HepG2 (cell line): ENCODE measurements at places on chromosomes 13 and 19. TPM values are rescaled to one million over a fixed set of nuclear protein-coding genes. Genes with fewer than 3 reads are reported as not detected.
A peak's percentile ranks its signal among the peaks of the same experiment; 100 is the strongest.

GRCh38 chr13:39935155-39935554 is 279.7 kb downstream of the COG6 start:
- DNase-seq: no peak

DNA sequence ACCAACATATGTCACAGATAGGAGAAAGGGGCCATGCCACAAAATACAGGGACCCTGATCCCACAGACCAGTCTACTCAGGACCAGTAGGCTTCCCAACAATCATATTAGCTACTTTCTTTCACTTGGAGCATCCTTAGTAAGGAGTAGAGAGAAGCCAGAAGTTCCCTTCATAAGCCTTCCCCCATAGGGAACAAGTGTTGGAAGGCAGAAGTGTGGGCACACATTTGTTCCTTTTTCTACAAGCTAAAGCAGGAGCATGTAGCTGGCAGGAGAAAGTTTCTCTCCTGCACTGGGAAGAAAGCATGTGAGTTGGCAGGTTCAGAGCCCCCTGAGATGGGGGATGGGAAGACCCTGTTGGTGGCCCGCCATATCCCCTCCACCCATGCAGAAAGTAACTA is 165.4 kb downstream of the KCTD12 start:
- no peak for DNase-seq

DNA sequence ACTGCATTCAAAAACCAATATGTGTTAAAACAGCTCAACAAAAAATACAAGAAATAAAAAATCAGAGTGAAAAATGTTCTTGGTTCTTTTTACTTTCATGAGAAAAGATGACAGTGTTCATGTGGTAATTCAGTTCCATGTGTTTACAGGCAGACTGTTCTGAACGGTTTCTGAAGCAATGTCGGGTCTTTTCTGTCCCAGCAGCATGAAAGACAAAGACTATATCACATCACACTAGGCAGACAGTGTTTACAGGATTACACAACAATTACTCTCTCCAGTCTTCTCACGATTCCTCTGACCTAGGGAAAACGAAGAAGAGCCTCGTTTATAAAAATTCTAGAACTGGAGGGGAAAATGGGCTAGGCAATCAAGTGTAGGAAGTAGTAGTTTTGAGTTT is 83.4 kb downstream of the UBL3 start:
- no peak for DNase-seq

- DNase-seq: peak; percentile 58
Observed at GRCh38 chr19:2266183-2266993, 10.2 kb upstream of the JSRP1 start.

DNA sequence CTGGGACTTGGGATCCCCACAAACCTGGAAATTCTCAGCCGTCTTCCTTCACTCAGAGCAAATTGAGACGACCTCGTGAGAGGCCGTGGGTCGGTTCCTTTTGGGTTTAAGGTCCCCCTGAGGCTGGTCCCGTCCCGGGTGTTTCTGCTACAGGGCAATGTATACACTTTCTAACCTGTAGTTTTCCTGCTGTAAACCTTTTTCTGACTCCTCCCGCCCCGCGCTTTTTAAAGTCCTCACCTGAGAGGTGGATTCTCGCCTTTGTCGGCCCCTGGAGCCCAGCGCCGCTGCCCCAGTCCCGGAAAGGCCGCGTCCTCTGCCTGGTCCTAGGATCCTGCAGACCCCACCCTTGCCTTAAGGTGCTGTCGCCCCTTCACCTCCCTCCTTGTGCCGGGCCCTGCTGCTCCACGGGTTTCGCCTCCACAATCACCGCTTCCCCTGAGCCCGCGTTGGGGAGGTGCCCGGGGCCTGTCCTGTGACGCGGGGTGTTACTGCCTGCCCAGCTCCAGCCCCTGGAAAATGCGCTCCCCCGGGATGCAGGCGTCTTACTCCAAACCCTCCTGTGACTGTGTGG is 391 bp downstream of the ZNF761 start:
- no peak for DNase-seq

DNA sequence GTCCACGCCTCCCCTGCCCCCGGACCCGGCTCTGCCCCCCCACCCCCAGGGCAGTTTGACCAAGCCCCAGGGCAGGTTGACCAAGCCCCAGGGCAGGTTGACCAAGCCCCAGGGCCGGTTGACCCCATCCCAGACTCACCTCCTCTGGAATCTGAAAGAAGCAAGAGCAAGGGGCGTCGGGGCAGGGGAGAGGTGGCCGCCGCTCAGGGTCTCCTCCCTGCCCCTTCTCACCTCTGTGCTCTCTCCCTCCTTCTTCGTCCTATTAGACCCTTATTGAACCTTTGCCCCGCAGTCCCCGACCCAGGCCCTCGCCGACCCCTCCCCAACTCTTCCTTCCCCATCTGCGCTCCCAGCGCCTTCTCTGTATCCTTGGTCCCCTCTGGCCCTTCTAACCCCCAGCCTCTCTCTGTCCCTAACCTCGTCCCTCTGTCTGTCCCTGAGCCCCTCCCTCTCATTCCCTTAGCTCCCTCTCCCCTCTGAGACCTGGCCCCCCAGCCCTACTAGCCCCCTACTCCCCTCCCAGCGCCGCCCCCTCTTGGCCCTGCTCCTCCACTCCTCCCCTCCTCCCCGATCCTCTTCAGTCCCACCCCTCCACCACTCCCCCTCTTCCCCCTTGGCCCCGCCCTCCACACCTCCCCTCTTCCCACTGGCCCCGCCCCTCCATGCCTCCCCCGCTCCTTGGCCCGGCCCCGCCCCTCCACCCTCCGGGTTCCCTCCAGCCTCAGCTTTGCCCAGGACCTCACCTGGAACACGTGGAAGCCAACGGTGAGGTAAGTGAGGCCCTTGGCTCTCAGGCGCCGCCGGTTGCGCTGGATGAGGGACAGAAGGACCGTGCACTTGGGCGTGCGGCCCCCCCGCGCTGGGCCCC is 7.6 kb downstream of the CAPN12 start:
- no peak for DNase-seq

DNA sequence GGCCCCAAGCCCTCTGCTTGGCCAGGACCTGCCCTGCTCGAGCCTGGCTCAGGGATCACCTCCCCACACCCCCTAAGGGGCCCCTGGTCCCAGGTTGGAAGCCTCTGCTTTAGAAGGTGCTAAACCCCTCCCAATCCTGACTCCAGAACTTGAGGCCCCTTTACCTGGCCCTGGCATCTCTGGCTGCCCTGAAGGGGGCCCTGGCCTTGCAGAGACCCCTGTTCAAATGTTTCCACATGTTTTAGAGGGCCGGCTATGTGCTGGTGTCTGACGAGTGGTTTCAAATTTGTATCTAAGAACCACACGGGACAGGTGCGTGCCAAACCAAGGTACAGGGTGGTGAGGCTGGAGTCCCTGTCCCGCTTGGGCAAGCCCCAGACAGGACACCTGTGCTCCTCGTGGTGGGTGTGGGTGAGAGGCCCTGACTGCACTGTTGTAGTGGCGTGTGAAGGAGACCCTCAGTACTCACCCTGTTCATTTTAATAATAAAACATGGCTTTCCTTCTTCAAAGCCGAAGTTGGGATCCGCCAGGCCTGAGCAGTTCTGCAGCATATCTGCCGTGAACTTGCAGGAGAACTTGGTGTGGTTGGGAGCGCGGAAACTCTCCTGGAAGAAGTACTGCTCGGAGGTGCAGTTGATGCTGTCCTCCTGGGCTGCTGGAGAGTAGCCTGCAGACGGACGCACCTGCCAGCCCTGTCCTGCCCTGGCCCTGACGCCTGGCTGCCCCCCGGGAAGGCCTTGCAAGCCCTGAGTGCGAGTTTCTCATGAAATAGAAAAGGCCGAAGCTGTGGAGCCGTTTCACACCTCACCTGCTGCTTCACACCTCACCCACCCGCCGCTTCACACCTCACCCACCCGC is 5.4 kb downstream of the ATP4B start:
- DNase-seq: no peak

CEACAM20 gene
- not detected in 2 replicates for total RNA-seq

IQCN gene
- 0.04 and 0.07 TPM in 2 replicates for total RNA-seq

DNA sequence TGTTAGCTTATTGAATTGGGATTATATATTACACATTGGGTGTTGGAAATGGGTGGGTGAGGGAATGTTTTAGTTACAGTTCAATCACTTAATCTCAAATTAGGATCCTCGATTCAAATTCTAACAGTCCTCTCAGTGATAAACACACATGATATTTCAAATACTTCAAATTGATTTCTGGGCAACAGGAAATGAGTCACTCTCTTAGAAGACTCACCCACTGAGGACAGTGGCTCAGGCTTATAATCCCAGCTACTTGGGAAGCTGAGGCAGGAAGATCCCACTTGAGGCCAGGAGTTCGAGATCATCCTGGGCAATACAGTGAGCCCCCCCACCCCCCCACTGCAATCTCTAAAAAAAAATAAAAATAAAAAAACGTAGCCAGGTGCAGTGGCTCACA is 435.3 kb downstream of the KLF12 start:
- no peak for DNase-seq

TSKS gene
- not detected in 2 replicates for total RNA-seq

- DNase-seq: no peak
Observed at GRCh38 chr13:101474419-101474957, 22.0 kb downstream of the ITGBL1 start.

- no peak for DNase-seq
Observed at GRCh38 chr13:108595436-108596274, 33.8 kb upstream of the MYO16 start.

- DNase-seq: peak; percentile 15
Observed at GRCh38 chr13:110137680-110138009, 169.3 kb downstream of the COL4A1 start.

ZNF772 gene
- 17.2 and 23.6 TPM in 2 replicates for total RNA-seq

GRCh38 chr19:51697169-51697776 is 4.1 kb downstream of the SPACA6 start:
- DNase-seq: no peak

CLDN10 gene
- total RNA-seq: not detected in 2 replicates

DNA sequence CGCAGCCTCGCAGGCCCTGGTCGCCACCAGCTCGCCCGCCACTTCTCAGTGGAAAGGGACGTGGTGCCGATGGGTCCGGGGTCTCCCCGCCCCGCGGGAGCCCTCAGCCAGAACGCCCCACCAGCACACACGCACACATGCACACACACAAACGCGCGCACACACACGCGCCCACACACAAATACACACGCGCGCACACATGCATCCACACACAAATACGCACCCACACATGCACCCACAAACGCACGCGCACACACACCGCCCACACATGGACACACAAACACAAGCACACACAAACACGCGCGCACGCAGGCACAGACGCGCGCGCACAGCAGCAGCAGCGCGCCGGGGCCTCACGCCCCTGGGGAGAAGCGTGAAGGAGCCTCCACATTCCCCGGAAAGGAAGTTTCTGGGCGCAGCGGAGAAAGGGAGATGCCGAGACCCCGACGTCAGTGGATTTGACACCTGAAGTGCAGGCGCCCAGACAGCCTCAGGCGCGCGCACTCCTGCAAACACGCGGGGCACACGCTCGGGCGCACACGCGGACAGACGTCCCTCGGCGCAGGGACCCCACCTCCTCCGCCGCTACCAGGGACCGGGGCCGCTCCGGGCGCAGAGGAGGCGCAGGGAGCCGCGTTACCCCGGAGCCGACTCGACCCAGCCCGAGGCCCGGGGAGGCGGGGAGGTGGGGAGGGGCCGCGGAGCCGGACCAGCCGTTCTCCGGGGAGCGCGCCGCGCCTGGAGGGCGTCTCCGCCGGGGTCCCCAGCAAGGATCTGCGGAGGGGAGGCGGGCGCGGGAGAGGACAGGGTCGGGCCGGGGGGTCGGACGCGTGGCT is 622 bp downstream of the RASA3 start:
- DNase-seq: no peak

ZNF613 gene
- 8.3 and 9.6 TPM in 2 replicates for total RNA-seq

DNA sequence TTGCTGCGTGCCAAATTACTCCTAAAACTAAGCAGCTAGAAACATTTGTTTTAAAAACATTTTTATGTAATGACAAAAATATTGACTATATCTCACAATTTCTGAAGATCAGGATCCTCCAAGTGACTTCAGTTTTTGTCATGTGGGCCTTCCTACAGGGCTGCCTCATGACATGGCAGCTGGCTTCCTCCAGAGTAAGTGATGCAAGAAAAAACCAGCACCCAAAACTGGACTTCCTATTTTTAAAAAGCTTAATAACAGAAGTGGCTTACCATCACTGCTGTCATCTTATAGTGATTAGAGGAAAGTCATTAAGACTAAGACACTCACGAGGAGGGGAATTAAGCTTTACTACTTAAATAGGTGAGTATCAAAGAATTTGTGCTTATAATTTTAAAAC is 681.7 kb downstream of the PCDH17 start:
- no peak for DNase-seq

DNA sequence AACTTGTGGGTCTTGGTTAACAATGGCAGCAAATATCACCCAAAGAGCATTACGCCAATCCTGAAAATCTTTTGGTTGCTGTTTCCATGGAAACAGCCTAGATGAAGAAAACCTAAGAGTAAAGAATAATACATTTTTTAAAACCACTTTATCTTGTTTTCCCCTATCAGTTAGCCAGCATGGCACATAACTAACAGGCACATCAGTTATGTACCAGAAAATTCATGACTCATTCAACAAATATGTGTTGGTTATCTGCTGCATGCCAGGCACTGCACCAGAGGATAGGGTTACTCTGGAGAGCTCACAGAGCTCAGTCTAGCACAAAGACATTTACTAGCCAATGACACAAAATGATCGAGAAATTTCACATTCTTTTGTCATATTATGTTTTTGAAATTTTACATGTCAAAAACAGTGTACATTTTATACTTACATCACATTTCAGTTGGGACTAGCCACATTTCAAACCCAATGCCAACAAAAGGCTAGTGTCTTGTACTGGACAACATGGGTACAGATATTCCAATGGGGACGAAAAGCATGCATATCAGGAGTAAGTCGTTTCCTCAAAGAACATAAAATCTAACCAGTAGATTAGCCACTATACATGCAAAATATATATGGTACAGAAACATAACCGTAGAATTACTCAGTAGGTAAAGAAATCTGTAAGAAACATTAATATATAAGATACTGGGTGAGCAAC is 20.3 kb downstream of the LNX2 start:
- peak; percentile 67 for DNase-seq

FCHO1 gene
- 1.2 and 1.3 TPM in 2 replicates for total RNA-seq

ZFP14 gene
- 5.0 and 5.7 TPM in 2 replicates for total RNA-seq

GRCh38 chr13:98772794-98773452 is 20.5 kb upstream of the SLC15A1 start:
- DNase-seq: no peak

KLK4 gene
- not detected in 2 replicates for total RNA-seq

GRCh38 chr19:22332924-22333323 is 46.7 kb downstream of the ZNF729 start:
- no peak for DNase-seq

DNA sequence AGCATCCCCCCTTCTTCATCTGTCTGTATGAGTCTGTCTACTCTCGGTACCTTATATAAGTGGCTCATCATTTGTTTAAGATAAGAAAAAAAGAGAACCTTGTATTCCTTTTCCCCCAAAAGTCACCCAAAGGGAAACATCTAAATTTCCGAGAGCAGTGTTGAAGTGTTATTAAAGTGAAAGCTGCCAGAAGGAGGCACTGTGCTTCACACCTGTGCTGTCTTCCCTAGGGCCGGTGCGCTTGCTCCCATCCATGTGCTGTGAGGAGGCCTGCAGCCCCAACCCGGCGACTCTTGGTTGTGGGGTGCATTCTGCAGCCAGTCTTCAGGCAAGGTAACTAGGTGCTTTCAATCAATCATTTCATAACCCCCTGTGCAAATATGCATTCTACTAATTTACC is 97.5 kb downstream of the TNFRSF19 start:
- DNase-seq: no peak

GRCh38 chr13:109687559-109688448 is 98.6 kb downstream of the IRS2 start:
- no peak for DNase-seq

- no peak for DNase-seq
Observed at GRCh38 chr13:24574847-24575246, 62.3 kb upstream of the PARP4 start.
